ENCODE measurements at places on chromosomes 5 and 9. TPM values are rescaled to one million over a fixed set of nuclear protein-coding genes. Genes with fewer than 3 reads are reported as not detected.

- no peak for DNase-seq
These were observed 43.6 kb downstream of the NR3C1 start for GRCh38 chr5:143359869-143360268.

DNA sequence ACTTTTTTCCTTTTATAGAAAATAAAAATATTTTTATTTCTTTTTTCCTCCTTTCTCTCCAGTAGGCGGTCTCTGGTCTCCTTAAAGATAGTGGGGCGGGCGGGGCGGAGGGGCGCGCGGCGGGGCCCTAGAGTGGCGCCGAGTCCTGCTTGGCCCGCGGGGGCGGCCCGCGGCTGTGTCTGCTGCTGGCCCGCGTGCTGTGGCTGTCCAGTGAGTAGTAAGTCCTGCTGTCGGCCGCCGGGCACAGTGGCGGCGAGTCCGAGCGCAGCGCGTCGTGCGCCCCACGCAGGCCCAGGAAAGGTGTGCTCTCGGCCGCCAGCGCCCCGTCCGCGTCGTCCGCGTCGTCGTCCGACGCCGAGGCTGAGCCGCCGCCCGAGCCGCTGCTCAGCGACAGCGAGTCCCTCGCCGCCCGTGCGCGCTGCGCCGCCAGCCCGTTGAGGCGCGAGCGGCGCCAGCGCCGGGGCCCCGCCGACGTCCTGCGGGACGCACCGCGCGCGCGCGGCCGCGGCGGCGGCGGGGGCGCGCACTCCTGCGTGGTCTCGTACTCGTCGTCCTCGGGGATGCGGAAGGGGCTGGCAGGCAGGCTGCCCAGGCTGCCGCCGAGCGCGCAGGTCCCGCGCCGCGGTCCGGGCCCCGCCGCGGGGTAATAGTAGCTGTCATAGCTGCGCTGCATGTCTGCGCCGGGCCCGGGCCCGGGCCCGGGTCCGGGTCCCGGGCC lies 52.3 kb downstream of the PSD2 start:
- peak; percentile 79 for DNase-seq

- DNase-seq: no peak
These were observed 125.6 kb downstream of the NXNL2 start for GRCh38 chr9:88660611-88661010.

- DNase-seq: no peak
These were observed 3.8 kb upstream of the ZDHHC12 start for GRCh38 chr9:128727640-128728248.

DNA sequence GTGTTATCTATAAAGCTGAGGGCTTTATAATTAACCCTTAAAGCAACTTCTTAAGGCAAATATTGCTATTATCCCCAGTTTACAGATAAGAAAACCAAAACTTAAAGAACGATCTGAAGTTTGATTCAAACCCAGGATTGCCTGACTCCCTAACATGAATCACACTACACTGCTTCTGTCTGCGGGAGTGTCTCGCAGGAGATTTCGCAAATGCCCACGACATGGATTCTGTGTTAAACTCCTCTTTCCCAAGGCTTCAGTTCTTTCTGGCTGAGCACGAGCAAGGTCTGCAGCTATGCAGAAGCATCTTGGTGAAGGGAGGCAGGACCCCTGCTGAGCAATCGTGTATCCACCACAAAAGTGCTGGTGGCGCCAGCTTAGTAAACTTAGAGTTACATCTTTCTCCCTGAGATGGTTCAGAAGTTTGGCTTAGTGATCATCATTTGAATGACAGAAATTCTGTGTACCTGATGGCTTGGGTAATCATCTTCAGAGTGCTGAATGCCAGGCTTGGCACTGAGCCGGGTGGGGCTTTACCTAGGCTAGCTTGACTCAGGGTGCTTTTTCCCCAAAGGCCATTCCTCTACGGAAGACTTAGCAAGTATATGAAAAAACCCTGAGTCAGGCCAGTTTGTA lies 81.4 kb upstream of the PIK3R1 start:
- no peak for DNase-seq

- no peak for DNase-seq
These were observed 1.4 kb downstream of the ERGIC1 start for GRCh38 chr5:172835290-172835993.

DNA sequence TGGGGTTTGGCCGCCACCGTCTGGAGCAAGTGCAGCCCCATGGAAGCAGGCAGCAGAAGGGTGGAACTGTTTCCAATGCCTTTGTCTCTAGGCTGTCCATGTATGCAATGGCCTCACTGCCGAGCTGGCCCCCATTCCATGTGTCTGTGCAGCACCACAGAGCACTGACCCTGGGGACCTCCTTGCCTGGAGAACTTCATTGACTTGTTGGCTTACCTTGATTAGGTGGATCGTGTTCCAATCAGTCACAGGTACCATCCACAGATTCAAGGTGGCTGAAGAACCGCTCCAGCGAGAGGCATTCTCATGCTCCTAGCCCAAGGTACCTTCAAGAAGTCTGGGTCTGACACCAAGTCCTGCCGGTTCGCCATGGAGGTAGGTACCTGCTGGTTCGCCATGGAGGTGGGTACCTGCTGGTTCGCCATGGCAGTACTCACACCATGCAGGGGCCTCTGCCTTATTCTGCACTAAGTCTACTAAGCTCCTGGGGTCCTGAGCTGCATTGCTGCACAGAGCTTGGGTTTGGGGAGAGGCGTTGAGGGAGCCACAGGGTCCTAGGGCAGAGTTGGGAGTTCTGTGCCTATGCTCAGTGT lies 358.3 kb upstream of the IRX1 start:
- DNase-seq: no peak

- no peak for DNase-seq
These were observed 76.4 kb downstream of the ABCA1 start for GRCh38 chr9:104851546-104851920.

- DNase-seq: no peak
These were observed 127.0 kb downstream of the CCDC192 start for GRCh38 chr5:127830157-127830556.

DNA sequence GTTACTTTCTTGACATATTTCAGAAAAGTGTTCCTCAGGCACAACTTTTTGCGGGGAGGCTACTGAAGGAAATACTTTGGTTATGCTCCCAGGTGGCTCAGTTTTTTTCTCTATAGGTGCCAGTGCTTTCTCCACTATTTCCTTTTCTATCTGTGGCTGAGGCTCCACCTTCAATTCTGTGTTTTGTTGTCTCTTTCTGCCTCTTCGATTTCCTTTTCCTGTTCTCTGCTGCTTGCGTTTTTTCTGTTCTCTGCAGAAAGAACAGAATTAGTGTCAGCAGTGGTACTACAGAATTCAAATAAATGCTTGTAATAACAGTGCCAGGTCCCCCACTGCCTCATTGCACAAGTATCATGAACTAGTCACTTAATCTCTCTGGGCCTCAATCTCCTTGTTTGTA lies 7.0 kb downstream of the HEMGN start:
- no peak for DNase-seq

- no peak for DNase-seq
These were observed 169.3 kb downstream of the MACROH2A1 start for GRCh38 chr5:135229679-135230132.

DNA sequence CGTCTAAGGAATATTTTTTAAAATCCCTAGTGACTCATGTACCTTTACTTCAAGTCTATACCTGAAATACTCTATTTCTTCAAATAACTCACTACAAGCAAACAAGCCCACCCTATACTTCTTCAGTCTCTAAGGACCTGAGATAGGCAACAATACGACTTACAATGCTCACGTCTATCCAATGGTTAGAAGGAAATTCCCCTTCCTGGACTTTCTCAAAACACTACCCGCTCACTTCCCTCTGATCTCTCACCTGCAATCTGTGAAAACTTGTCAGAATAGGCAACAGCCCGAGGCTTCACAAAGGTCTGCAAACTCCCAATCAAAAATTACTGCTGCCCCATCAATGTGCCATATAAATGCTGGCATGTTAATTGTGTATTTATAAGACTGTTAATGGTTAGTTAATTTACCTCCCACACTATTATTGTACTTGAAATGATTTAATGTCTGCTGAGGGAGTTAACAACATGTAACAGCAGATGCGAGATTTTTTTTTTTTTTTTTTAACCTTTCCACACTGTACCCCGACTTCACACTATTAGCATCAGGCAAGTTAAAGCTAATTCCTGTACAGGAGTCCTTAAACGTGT lies 27.3 kb downstream of the MAPKAP1 start:
- DNase-seq: no peak

- no peak for DNase-seq
These were observed 403 bp downstream of the NINJ1 start for GRCh38 chr9:93133681-93134014.

DNA sequence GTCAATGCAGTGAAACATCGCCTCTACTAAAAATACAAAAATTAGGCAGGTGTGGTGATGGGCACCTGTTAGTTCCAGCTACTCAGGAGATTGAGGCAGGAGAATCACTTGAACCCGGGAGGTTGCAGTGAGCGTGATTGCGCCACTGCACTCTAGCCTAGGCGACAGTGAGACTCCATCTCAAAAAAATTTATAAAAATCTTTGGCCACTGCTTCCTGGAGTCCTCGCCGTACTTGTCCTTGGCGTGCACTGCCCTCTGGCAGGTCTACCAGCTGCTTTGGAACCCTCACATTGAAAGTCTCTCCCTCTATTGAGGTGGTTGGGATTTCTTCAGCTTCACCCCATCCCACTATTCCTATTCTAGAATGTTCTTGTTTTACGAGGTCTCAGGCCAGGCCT lies 25.0 kb downstream of the DYNC2I2 start:
- no peak for DNase-seq

DNA sequence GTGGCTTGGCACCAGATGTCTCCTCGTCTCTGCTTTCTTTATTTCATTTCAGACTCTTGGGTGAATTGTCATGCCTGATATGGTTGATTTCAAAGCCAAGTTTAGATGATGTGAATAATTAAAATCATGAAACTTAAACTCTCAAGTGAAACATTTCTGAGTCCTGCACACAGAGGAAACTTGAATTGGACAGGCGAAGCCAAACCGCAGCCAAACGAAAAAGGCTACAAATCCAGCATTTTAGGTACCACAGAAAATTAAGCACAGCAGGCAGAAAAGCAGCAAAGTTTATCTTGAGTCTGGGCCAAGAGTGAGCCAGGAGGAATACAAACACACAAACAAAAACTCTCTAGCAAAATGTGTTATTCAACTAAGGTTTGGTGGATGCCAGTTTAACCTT lies 659.8 kb upstream of the KLF4 start:
- DNase-seq: no peak

- no peak for DNase-seq
These were observed 79.5 kb downstream of the MVB12B start for GRCh38 chr9:126406075-126406667.

GRCh38 chr5:93305984-93306383 lies 275.0 kb downstream of the NR2F1-AS1 start:
- DNase-seq: no peak

DNA sequence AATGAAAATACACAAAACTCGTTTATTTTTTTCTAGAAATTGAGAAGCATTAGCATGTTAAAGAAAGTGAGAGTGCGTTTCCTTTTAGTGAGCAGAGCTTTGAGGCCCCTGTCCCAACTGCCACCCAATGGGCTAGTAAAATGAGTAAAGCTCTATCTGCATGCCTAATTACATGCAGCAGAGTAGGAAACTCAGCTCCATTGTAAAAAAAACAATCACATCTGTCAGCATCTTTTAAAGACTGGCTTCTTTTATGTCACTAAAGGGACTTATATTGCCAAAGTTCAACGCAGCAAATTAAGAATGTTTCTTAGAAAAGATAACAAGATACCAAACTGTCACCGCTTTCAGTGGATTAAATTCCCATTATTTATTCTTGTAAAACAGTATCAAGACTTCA lies 154.0 kb downstream of the SNCAIP start:
- no peak for DNase-seq

- no peak for DNase-seq
These were observed 43.9 kb downstream of the SHB start for GRCh38 chr9:38025166-38025565.

DNA sequence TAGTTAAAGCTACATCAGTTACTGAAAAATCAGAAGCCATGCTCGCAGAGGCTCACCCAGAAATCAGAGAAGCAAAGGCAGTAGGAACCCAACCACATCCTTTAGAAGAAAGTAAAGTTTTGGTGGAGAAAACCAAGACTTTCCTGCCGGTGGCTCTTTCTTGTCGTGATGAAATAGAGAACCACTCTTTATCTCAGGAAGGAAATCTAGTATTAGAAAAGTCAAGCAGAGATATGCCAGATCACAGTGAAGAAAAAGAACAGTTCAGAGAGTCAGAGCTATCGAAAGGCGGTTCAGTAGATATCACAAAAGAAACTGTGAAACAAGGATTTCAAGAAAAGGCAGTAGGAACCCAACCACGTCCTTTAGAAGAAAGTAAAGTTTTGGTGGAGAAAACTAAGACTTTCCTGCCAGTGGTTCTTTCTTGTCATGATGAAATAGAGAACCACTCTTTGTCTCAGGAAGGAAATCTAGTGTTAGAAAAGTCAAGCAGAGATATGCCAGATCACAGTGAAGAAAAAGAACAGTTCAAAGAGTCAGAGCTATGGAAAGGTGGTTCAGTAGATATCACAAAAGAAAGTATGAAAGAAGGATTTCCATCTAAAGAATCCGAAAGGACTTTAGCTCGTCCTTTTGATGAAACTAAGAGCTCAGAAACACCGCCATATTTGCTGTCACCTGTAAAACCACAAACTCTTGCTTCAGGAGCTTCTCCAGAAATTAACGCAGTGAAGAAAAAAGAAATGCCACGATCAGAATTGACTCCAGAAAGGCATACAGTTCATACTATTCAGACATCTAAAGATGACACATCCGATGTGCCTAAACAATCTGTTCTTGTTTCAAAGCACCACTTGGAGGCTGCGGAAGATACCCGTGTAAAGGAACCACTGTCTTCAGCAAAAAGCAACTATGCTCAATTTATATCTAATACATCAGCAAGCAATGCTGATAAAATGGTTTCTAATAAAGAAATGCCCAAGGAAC lies 47.2 kb downstream of the CMYA5 start:
- DNase-seq: no peak

Gene PCDHGA8
- not detected for total RNA-seq

Gene KLF4
- 1.8 TPM for total RNA-seq

Gene IFNA21
- not detected for total RNA-seq

Gene MGAT4B
- total RNA-seq: 87.6 TPM

Gene IL13
- 0.72 TPM for total RNA-seq

Gene IRX4
- total RNA-seq: not detected

Gene F2R
- 5.8 TPM for total RNA-seq

Gene GPX3
- not detected for total RNA-seq

Gene FOXD4L3
- total RNA-seq: 0.18 TPM

Measured in activated naive CD4-positive, alpha-beta T cell treated with anti-CD3 and anti-CD28 coated beads, Interleukin-2, amount 50 U/mL, for 72 hours (primary cell).